ENCODE measurements at places on chromosomes 7 and 10.

GRCh38 chr10:5012595-5012994 lies 8.9 kb upstream of the AKR1C2 start:
- DNase-seq: no peak

GRCh38 chr7:111108496-111108895 lies 17.6 kb downstream of the LRRN3 start:
- DNase-seq: no peak

DNA sequence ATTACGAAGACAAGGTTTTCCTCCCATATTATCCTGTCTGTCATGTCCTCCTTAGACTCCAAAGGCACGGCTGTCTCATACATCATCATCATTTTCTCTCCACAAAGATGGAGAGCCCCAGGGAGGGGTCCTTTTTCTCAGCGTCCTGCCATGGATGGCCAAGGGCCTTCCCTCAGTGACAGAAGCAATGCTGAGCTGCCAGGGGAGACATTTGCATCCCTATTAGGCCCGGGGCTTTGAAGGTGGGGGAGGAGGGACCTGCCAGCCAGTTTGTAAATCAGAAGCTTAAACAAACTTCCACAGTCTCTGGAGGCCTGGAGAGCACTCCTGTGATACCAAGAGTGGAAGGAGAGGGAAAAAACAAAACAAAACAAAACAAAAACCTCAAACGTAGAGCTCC lies 112.4 kb upstream of the ADO start:
- DNase-seq: no peak

GRCh38 chr7:117873310-117874190 lies at the start of gene CTTNBP2:
Gene CTTNBP2 (minus strand): TSS chr7:117873441. CDS start chr7:117873415, 26 bp downstream.
- DNase-seq: peak; percentile 80

DNA sequence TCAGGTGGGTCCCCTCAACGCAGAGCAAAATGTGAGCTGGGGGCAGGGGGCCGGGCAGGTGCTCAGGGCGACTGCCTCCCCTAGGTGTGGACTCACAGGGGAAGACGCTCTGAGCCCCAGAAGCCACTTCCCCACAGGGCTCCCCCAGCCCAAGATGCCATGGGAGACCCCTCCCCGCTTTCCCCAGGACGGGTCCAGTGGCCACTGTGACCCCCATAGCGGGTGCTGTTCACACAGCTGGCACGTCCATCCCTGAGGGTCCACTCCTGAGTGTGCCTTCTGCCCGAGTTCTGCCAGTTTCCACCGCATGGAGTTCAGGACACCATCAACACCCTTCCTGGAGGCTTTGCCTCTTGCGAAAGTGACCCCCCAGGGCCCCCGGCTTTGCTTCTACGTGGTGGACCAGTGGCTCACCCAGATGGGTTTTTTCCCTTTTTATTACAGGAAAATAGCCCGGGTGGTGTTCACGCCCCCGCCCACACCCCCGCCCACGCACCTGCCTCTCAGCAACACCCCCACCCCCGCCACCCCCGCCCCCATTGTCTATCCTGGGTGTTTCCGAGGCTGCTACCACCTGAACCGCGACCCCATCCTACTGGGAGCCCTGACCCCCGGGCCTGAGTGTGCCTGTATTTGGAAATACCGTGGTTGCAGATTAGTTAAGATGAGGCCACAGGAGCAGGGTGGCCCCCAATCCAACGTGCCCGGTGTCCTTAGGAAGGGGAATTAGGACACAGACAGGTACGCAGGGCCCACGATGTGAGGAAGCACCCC lies 32.0 kb downstream of the ADAP1 start:
- no peak for DNase-seq

- DNase-seq: no peak
Measured at GRCh38 chr10:127227663-127228062, 31.3 kb upstream of the INSYN2A start.

GRCh38 chr10:130784326-130784725 lies 527.2 kb downstream of the TCERG1L start:
- no peak for DNase-seq

- no peak for DNase-seq
Measured at GRCh38 chr10:88670497-88670896, 6.3 kb downstream of the LIPF start.

- DNase-seq: no peak
Measured at GRCh38 chr10:95820363-95820762, 64.4 kb downstream of the ENTPD1 start.

- no peak for DNase-seq
Measured at GRCh38 chr7:106418526-106418925, 133.7 kb upstream of the NAMPT start.

DNA sequence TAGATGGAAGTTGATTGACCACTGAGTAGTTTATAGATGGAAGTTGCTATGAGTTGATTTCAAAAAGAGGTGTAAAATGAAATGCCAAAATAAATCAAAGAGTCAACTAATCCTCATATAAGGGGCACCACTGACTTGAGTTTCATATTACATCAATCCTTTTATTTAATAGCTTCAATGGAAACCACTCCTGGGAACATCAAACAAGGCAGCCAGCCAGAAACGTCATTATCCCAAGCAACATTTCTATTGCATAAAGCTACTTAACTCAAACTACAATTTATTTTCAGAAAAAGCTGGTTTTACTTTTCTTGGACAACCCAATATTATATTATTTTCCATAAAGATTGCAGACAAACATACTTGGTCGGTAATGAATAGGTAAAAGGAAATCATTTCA lies 162.1 kb downstream of the TSPAN12 start:
- no peak for DNase-seq

GRCh38 chr7:86600506-86601290 lies 43.0 kb upstream of the GRM3 start:
- no peak for DNase-seq

GRCh38 chr10:119657725-119658124 lies 6.5 kb downstream of the BAG3 start:
- no peak for DNase-seq

- DNase-seq: no peak
Measured at GRCh38 chr7:104981672-104982037, 32.4 kb upstream of the KMT2E start.

- DNase-seq: no peak
Measured at GRCh38 chr7:28054531-28055160, 125.9 kb downstream of the JAZF1 start.

GRCh38 chr10:110368556-110368955 lies 63.8 kb upstream of the SMNDC1 start:
- DNase-seq: no peak

DNA sequence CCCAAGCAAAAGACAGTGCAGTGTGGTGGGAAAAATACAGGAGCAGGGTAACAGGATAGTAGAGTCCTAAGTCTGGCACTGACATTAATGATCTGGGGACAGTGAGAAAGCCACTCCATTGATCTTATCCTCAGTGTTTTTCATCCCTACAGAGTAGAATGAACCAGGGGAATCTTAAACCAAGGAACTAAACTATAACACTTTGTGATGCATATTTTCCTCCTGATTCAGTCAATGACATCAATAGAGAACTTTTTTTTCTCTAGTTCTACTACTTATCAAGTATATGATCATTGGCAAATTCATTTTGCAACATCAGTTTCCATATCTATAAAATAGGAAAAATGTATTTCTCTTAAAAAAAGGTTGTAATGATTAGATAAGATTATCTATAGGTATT lies 151.1 kb downstream of the TMEM26 start:
- no peak for DNase-seq

DNA sequence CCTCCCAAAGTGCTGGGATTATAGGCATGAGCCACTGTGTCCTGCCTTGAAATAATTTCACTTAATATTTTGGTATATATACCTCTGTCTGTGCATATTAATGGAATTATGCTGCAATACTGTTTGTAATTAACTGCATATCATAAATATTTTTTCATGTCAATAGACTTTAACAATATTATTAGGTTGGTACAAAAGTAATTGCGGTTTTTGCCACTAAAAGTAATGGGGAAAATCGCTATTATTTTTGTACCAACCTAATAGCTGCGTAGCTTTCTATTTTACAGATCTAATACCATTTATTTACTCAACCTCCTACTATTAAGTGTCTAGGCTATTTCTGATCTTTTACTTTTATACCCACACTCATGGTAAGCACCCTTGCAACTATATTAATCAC lies 3.9 kb upstream of the PDE6C start:
- DNase-seq: no peak

DNA sequence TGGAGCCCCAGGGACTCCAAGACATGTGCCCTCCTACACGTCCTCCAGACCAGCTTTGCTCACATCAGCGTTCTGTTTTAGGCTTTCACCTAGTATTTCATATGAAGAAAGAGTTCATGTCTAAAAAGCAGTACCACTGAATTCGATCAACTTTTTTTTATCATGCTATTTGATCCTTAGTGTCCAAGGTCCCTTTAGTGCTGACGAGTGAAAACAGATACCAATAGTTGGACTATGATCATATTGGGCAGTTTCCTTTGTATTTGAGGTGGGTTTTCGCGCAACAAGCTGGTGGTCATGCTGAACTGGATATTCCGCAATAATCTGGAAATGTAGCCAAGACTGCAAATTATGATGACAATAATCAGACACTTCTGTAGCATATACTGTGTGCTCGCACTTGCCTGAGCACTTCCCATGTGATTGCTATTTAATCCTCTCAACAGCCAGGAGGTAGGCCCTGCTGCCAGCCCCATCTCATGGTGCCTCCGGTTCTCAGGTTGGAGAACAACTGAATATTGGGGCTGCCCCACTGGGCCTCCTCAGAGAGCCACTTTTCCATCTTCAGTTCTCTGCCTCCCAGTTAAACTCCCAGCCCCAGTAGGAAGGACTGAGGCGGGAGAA lies 65.9 kb downstream of the RBM20 start:
- DNase-seq: no peak

DNA sequence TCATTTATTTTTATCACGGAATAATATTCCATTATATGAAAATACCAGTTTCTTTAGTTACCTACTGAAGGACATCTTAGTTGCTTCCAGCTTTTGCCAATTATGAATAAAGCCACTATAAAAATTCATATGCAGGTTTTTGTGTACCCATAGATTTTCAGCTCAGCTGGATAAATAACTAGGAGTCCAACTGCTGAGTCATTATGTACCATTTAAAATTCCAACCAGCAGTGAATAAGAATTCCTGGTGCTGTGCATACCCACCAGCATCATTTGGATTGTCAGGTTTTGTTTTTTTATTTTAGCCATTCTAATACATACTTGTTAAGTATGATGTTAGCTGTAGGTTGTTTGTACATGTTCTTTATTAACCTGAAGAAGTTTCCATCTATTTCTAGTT lies 14.5 kb downstream of the FAM24B start:
- no peak for DNase-seq

GRCh38 chr10:97329766-97330165 lies 4.8 kb downstream of the FRAT2 start:
- no peak for DNase-seq

DNA sequence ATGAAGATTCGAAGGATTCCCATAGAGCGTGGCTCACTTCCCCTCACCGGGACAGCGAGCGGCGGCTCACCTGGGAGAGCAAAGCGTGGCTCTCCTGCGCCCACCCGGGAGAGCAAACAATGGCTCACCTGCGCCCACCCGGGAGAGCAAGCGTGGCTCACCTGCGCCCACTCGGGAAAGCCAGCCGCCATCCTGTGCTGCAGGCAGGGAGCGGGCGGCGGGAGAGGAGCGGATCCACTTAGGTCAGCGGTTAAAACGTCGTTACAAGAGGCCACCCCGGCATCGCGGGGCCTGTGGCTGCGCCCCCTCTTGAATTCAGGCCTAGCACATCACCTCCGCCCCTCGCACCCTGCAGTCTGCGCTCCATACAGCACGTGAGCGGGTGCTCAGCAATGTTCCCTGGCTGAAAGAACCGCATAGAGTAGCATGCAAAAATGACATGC lies 461 bp upstream of the FIGNL1 start:
- no peak for DNase-seq

- DNase-seq: no peak
Measured at GRCh38 chr7:148935451-148935850, 51.4 kb upstream of the EZH2 start.

- no peak for DNase-seq
Measured at GRCh38 chr10:21707498-21707897, 173.5 kb downstream of the MLLT10 start.

DNA sequence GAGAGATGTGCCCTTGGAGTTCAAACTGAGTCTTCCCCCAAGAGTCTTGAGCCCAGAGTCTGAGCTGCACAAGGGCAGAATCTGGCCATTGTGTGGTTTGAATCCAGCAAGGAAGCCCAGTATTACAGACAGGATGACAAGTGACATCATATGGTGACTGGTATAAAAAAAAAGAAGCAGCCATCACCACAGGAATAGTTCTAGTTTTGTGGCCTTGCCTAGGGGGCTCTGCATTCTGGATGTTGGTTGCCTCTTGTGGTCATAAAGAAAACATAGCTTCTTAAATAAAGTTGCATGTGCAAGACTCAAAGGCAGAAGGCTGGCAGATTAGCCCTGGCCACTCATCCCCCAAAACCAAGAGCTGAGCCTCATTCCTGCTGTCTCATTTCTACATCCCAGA lies 16.8 kb upstream of the LRRC72 start:
- no peak for DNase-seq

- DNase-seq: no peak
Measured at GRCh38 chr10:60711496-60711895, 66.8 kb upstream of the CDK1 start.

DNA sequence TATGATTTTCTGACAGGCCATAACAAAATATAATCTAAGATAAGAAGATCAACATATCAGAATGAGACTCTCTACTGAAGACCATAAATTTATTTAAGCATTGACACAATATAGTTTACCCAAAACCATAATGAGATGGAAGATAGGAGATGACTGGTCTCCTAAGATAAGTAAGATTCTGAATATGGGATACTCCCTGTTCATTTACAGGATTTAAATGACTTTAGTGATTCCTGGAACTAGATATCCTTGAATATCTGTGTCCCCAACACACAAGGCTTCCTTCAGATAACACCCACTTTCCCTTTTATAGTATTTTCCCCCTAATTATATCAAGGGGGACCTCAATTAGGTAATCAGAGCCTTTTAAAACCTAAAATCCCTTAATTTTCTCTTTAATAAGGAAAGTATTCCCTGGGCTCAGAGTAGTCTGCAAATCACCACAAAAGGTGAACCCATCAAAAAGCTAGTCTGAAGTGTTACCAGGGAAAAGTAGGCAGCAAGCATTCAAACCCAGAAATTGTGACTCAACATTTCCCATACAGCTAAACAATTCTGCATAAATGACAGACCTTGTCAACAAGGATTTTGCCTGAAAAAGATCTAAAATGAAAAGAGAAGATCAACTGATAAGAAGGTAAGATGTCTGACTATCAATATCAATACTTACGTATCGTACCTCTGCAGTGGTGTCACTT lies 99.9 kb downstream of the CNOT4 start:
- no peak for DNase-seq

- no peak for DNase-seq
Measured at GRCh38 chr10:28201410-28202400, 101.2 kb downstream of the MPP7 start.

DNA sequence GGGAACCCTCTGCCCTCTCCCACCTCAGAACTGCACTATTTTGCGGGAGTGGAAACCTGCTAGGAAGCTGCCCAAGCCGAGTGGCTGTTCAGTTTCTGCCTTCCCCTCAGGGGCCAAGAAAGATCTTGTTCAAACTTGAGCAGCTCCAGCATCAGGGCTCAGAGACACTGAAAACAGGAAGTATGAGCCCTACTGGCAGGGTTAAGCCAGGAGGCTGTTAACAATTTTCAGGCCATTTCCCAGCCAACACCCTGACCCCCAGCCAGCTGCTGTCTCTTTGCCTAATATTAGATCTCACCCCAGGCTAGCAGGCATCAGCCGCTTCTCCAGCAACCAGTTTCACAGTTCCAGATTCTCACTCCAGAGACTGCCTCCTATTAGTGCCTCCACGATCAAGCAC lies 9.2 kb downstream of the PLAU start:
- no peak for DNase-seq

GRCh38 chr10:28981007-28981406 lies 303.7 kb downstream of the BAMBI start:
- no peak for DNase-seq

GRCh38 chr10:92502296-92502808 lies 71.5 kb downstream of the IDE start:
- no peak for DNase-seq

Data from type B pancreatic cell (in vitro differentiated cells).